Lower leg skin (tissue), 4 donors: ENCODE measurements at places on chromosomes 12 and 14. TPM values are rescaled to one million over a fixed set of nuclear protein-coding genes. Genes with fewer than 3 reads are reported as not detected.
A peak's percentile ranks its signal among the peaks of the same experiment; 100 is the strongest.

Gene DBX2
- 0.91 TPM for total RNA-seq

Gene PTPRB
- 5.2 TPM for total RNA-seq

Gene CRACR2A
- total RNA-seq, result 1.4 TPM

Gene KCNMB4
- total RNA-seq, result 4.2 TPM

Gene CELA1
- total RNA-seq, result not detected

- DNase-seq, result no peak
These were observed 55.2 kb downstream of the SEL1L start for GRCh38 chr14:81478446-81478845.

GRCh38 chr12:6376079-6376869 is 911 bp upstream of the SCNN1A start:
- DNase-seq, result peak; percentile 91

DNA sequence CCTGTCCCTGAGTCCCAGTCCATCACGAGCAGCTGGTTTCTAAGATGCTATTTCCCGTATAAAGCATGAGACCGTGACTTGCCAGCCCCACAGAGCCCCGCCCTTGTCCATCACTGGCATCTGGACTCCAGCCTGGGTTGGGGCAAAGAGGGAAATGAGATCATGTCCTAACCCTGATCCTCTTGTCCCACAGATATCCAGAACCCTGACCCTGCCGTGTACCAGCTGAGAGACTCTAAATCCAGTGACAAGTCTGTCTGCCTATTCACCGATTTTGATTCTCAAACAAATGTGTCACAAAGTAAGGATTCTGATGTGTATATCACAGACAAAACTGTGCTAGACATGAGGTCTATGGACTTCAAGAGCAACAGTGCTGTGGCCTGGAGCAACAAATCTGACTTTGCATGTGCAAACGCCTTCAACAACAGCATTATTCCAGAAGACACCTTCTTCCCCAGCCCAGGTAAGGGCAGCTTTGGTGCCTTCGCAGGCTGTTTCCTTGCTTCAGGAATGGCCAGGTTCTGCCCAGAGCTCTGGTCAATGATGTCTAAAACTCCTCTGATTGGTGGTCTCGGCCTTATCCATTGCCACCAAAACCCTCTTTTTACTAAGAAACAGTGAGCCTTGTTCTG is 41.6 kb downstream of the DAD1 start:
- no peak for DNase-seq

- peak; percentile 59 for DNase-seq
These were observed 80.6 kb downstream of the BTG1 start for GRCh38 chr12:92065018-92065499.

- no peak for DNase-seq
These were observed 35.4 kb downstream of the DMAC2L start for GRCh38 chr14:50347521-50347920.

GRCh38 chr14:89088530-89088929 is 264.1 kb downstream of the TTC8 start:
- DNase-seq, result no peak

DNA sequence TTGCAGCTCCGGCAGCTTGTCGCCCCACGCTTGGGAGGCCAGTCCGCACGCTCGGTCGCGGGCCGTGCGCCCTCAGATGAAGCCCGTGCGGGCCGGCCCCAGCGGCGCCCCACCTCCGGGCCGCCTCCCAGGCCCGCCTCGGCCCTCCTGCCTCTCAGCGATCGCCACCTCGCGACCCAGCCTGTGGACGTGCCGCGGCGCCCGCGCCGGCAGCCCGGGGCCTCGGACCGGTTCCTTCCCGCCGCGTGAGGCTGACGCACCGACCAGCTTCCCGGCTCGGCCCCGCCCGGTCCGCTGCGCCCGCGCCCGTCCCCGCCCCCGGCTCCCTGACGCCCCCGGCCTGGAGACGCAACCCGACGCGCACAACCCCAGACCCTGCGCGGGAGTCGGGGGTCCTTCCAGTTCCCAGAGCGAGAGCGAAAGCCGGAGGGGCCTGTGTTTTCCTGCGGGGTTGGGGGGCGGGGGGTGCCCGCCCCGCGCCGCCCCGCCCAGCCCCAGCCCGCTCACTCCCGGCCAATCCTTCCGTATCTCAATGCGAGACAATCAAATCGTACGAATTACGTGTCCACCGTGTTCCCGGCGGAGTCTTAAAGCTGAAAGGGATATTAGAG is at the start of gene ERO1A:
TSS of gene ERO1A (minus strand) at position 78 of the 611 bp plus-strand sequence. CDS start at position 1, 77 bp downstream.
- peak; percentile 74 for DNase-seq

- no peak for DNase-seq
These were observed 36.8 kb downstream of the SPTSSA start for GRCh38 chr14:34425095-34425851.

DNA sequence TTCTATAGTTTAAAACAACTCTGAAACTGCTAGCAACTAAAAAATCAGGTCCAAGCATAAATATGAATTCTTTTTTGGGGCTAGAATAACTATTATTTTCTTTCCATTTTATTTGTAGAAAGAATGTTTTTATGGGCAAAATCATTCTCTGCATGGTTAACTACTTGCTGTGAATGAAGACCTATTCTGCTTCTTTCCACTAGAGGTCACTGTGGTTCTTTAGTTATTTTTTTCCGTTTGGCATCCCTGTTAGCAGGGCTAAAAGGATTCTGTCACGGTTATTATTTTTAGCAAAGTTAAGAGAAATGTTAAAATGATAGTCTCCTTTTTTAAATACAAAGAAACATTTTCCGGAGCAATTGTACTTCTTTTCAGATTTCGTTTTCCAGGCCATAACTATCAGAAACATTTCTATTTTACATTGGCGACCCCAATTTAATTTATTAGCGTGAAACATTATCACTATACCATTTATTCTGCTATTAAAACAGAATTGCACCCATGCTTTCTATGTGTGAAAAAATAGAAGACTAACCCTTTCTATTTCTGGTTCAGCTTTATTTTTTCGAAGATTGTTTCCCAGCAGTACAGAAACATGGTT is 404.8 kb downstream of the ATP23 start:
- DNase-seq, result no peak

GRCh38 chr14:94213021-94213420 is 38.9 kb downstream of the PPP4R4 start:
- no peak for DNase-seq

GRCh38 chr12:50062728-50063460 is 5.5 kb downstream of the ASIC1 start:
- DNase-seq, result no peak

DNA sequence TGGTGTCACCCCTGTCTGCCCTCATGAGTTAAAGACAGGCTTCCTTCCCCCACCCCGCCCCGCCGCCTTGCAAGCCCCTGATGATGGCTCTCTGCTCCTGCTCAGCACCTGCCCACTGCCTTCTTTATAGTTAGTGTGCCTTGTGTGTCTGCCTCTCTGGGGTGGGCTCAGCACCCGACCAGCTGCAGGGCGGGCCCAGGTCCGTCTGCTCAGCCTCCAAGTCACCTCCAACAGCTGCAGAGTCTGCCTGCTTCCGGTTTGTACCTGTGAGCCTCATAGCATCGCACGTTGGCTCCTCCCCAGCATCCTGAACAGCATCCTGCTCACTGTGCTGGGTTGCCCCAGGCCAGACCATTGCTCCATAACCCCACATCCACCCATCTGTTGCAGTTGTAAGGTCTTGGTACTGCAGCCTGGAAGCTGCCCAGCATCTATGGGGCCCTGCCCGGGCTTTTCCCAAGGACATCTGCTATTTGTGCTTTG is 3.5 kb downstream of the TGFB3 start:
- peak; percentile 84 for DNase-seq

DNA sequence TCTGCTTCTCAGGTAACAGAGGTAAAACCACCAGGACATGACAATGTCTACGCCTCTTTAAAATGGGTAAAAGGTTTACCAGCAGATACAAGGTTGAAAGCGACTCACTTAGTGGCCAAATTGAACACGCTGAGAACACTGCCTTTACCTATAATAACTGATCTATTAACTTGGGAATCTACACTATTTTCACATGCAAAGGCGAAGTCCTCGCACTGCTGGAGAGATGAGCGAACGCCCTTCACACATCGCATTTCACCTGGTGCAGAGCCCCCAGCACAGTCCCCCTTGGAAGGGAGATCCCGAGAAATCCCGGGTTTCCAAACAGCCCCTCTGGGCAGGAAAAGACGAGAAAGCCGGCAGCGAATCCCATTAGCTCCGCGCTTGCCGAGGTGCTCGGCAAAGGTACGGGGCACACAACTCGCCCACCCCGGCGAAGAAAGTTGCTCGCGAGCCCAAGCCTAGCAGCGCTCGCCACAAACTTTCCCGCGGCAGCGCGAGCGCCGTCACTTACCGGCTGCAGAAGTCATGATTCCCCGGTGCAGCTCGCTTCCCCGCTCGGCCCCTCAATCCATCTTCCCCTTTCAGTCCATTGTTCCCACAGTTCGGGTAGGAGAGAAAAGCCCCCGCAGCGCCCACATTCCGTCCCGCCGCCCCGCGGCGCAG is 423 bp downstream of the FGD6 start:
- DNase-seq, result no peak

DNA sequence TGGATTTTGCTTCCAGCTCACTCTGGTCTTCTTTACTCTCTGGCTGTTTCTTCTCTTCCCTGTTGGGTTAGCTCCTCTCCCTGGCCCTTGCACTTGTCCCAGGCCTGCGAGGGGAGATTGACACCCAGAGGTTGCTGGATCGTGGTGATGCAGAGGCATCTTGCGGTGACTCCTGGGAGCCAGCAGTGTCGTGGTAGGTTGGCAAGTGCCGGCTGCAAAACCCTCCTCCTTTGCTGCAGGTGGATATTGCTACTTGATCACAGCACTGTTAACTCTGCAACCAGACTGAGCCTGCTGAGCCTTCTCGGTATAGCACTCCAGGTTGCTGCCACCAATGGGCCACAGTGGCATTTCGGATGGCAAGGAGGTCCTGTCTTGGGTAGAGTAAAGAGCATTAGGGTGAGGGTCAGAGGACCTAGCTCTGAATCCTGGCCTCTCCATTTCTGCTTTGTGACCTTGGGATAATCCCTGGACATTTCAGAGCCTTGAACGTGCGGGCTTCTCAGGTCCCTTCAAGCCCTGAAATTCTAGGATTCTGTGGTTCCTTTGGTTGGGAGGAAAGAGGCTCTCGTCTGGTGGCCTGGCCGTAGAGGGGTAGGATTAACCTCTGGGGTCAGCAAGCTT is 87.4 kb downstream of the TSPAN9 start:
- no peak for DNase-seq

- DNase-seq, result no peak
These were observed 241.0 kb upstream of the ATP2B1 start for GRCh38 chr12:89949457-89950195.

DNA sequence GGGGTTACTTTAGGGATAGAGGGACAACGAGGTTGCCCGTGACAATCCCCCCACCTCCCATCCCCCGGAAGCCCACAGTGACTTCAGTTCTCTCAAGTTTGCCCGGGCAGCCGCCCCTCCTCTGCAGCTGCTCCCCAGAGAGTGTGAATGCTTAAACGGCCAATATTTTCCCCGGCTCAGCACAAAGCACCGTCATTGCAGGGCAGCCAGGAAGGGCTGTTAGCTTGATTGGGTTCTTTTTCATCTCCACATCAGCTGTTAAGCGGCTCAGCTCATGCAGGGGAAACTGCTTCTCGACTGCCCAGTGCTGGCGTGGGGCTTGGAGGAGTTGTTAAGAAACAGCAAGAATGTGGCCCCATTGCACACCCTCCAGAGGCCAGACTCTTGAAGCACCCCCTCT is 120.5 kb upstream of the NCOR2 start:
- no peak for DNase-seq

- DNase-seq, result no peak
These were observed 1.4 kb downstream of the NFYB start for GRCh38 chr12:104136577-104136976.

DNA sequence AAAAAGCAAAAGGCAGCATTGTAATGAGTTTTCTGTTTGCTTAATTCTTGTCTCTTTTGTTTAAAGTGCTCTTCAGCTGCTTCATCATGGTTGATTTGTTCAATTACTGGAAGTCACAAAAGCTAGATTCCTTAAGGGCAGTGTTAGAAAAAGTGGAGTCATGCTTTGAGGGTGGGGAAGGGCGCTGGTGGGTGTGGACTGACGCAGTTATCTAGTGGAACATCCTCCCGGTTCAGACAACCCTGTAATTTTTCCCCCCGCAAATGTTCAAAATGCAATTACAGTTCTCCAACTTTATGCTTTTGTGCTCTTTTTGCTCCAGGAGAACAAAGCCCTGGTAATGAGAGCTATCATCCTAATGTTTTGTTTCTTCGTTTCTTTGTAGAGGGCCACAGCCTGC is 2.1 kb downstream of the AKAP6 start:
- no peak for DNase-seq

DNA sequence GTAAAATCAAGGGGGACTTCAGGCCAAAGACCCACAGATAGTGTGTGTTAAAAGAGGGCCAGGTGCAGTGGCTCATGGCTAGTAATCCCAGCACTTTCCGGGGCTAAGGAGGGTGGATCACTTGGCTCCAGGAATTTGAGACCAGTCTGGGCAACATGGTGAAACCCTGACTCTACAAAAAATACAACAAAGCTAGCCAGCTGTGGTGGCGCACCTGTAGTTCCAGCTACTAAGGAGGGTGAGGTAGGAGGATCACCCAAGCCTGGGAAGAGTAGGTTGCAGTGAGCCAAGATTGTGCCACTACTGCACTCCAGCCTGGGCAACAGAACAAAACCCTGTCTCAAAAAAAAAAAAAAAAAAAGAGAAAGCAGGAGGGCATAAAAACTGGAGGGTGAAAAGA is 8.5 kb downstream of the VCPKMT start:
- no peak for DNase-seq

DNA sequence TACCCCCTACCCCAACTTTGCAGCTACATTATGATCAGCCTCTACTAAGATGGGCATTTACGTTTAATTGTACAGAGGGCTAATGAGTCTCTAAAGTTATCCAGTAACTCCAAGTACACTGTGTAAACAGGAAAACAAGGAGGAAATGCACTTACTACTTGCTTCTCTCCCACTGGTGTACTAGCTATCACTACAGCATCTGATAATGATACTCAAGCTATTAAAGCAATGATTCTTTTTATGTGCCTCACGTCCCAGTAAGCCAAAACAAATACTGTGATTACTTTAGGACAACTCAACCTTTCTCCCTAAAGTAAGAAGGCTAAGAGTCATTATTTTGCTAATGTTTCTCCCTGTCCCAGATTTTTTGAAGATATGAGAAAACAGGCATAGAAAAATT is 128.6 kb upstream of the CCDC175 start:
- no peak for DNase-seq

GRCh38 chr12:27504507-27504906 is 19.5 kb upstream of the PPFIBP1 start:
- DNase-seq, result no peak

DNA sequence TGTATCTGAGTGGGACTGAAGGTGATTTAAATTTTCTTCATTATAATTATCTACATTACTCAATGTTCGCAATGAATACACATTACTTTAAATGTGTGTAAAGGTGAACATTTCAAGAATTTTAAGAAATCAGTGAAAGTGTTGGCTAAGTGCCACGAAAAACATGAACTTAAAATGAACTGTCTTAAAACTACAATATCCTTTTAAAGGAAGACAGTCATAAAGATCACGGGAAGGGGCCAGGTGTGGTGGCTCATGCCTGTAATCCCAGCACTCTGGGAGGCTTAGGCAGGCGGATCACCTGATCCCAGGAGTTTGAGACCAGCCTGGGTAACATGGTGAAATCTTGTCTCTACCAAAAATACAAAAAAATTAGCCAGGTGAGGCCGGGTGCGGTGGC is 11.2 kb downstream of the MOK start:
- no peak for DNase-seq
